ENCODE measurements at places on chromosomes 12 and 14. TPM values are rescaled to one million over a fixed set of nuclear protein-coding genes. Genes with fewer than 3 reads are reported as not detected.

DNA sequence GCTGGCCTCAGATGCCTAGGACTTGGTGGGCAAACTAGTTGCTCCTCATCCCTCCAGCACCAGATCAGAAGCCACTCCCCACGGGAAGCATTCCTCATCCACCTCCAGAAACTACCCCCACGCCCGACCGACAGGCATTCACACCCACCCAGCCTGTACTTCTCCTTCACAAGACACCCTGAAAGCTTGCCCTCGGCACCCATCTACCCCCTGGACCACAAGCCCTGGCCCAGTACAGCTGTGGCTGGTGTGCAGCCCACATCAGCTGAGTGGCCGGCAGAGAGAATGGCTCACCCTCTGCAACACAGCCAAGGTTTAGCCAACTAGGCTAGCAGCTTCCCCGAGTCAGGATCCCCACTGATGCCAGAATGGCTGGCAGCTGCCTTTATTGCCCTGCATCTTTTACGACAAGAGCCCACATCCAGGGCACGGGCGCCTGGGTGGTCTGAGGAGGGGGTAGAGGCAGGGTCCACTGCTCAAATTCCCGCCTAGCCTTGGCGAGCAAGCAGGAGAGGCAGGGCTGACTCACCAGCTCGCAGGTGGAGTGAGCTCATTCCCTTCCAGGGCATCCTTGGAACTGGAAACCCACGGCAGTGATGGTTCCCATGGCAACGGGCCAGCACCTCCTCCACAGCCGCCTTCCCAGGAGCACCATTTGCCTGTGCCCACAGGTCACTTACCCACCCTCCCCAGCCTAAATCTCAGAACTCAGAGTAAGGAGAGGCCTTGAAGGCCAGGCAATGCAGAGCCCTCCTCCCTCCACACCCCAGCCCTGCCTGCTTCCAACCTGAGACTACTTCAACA lies 17.1 kb downstream of the ACTN1 start:
- H3K4me1 ChIP-seq: peaks cover 33% of the 10 kb centered on the region
- peak; percentile 92 for DNase-seq
- no peaks in the 10 kb centered on the region for H3K27me3 ChIP-seq
- no peak overlapping the region for H3K27ac ChIP-seq
- H3K4me3 ChIP-seq: no peak overlapping the region
- no peaks in the 10 kb centered on the region for H3K36me3 ChIP-seq

DNA sequence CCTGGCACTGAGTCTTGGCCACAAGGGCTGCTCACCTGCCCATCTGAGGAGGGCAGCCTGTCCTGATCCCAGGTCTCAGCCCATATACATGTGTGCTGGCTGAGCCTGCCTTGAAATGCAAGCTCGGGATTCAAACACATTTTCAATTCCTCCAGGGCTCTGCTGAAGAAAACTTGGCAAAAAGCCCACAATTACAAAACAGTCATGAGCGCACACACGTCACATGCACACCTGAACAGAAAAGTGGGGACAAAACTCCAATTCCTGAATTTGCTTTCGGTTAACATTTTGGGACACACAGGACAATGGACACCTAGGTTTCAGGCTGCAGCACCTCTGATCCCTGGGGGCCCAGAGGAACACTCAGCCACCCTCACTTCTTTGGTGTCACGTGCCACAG lies 113.9 kb downstream of the RBM19 start:
- peaks cover 3% of the 10 kb centered on the region for H3K36me3 ChIP-seq
- H3K4me1 ChIP-seq: no peaks in the 10 kb centered on the region
- no peaks in the 10 kb centered on the region for H3K27me3 ChIP-seq
- H3K4me3 ChIP-seq: no peak overlapping the region

- H3K27me3 ChIP-seq: no peaks in the 10 kb centered on the region
- DNase-seq: peak; percentile 66
- no peaks in the 10 kb centered on the region for H3K4me1 ChIP-seq
- no peak overlapping the region for H3K27ac ChIP-seq
These were observed 114.8 kb downstream of the ESRRB start for GRCh38 chr14:76490735-76491134.

- H3K27me3 ChIP-seq: no peaks in the 10 kb centered on the region
- H3K36me3 ChIP-seq: no peaks in the 10 kb centered on the region
- H3K4me1 ChIP-seq: no peaks in the 10 kb centered on the region
- H3K27ac ChIP-seq: peak overlapping the region; percentile 2
- no peak for DNase-seq
These were observed 13.9 kb downstream of the RAB15 start for GRCh38 chr14:64958201-64958600.

- no peak overlapping the region for H3K4me3 ChIP-seq
- H3K4me1 ChIP-seq: peaks cover 9% of the 10 kb centered on the region
- H3K36me3 ChIP-seq: no peaks in the 10 kb centered on the region
- H3K27ac ChIP-seq: no peak overlapping the region
These were observed 223.2 kb downstream of the KTN1 start for GRCh38 chr14:55802986-55803872.

Gene ACRBP
- total RNA-seq: 3.4 TPM

Gene STAB2
- 0.16 TPM for total RNA-seq

Gene SRRM4
- 0.06 TPM for total RNA-seq

- H3K27me3 ChIP-seq: no peaks in the 10 kb centered on the region
- DNase-seq: no peak
- H3K27ac ChIP-seq: no peak overlapping the region
- no peak overlapping the region for H3K4me3 ChIP-seq
- H3K36me3 ChIP-seq: no peaks in the 10 kb centered on the region
These were observed 1.5 kb downstream of the BCL2L14 start for GRCh38 chr12:12072064-12072760.

- H3K36me3 ChIP-seq: no peaks in the 10 kb centered on the region
- no peaks in the 10 kb centered on the region for H3K4me1 ChIP-seq
- no peak overlapping the region for H3K27ac ChIP-seq
- no peaks in the 10 kb centered on the region for H3K27me3 ChIP-seq
- H3K4me3 ChIP-seq: no peak overlapping the region
These were observed 48.6 kb upstream of the PPP1R12A start for GRCh38 chr12:79983492-79983891.

Data from kidney (tissue), 22 donors.